ENCODE measurements at places on chromosomes 4 and X. TPM values are rescaled to one million over a fixed set of nuclear protein-coding genes. Genes with fewer than 3 reads are reported as not detected.

DNA sequence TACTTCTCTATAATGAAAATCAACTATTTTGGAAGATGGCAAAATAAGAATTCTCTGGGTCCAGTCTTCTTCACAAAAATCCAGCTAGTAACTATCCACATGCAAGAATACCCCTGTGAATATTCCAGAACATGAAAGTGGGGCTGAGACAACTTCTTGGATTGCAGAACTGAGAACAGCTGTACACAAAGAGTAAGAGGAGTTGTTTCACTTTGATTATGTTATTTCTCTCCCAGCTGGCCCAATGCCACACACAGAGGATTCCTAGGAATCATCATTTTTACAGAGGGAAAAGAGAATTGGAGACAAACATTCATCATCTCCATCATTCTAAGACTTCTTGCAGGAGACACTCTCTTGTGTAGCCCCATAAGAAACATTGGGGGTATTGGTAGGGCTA lies 782.2 kb upstream of the LCORL start:
- no peak for DNase-seq

GRCh38 chr4:77434299-77435092 lies 171.1 kb upstream of the CXCL13 start:
- no peak for DNase-seq

- DNase-seq = no peak
Measured at GRCh38 chr4:632926-633325, 7.6 kb downstream of the PDE6B start.

DNA sequence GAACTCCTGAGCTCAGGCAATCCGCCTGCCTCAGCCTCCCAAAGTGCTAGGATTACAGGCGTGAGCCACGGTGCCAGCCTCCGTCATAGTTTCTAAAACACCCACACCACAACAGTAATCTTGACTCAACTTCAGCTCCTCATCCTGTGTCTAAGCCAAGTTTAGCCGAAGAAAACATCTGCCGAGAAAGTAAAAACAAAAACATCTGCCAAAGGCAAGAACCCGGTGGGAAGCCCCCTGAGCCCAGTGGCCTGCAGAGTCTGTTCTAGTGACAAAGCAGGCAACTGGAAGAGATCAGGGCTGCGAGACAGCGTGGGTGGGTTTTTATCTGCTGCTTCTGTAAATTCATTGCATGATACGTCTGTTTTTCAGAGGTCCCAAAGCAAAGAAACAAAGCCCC lies 26.6 kb upstream of the CD99 start:
- DNase-seq = no peak

DNA sequence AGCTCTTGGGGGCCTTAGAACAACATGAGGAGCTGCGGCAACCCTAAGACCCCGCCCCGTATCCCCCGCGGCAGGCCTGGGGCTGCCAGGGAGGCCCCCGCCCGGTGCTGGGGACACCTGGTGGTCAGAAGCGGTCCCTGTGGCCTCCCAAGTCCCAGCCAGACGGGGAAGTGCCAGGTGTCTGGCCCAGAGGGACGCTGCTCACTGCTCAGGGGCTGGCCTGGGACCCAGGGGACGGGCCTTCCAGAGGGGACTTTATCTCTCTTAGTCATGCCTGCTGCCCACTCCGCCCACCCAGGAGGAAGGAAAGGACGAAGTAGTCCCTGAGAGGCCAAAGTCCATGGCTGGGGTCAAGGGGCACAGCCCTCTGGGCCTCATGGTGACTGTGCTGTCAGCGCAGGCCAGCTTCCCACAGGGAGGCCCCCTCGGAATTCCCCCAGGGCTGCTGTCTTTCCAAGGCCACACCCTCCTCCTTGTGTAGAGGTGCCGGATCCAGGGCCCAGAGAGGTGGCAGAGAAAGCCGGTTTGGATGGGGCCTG lies 31.0 kb upstream of the HTRA3 start:
- no peak for DNase-seq

GRCh38 chr4:19947349-19947748 lies 304.4 kb upstream of the SLIT2 start:
- no peak for DNase-seq

- no peak for DNase-seq
Measured at GRCh38 chrX:69228732-69229131, 63.5 kb upstream of the PJA1 start.

Gene TMEM150C
- total RNA-seq = 1.0 TPM

Gene UGT2B10
- total RNA-seq = not detected
